Brain microvascular endothelial cell (primary cell): ENCODE measurements at places on chromosomes 2 and 18.

- no peak for DNase-seq
Measured at GRCh38 chr2:187855689-187856088, 301.5 kb upstream of the TFPI start.

- no peak for DNase-seq
Measured at GRCh38 chr2:127586136-127586535, 50.7 kb downstream of the MYO7B start.

GRCh38 chr2:47520825-47521665, 118.1 kb downstream of the MSH2 start:
- peak; percentile 34 for DNase-seq

DNA sequence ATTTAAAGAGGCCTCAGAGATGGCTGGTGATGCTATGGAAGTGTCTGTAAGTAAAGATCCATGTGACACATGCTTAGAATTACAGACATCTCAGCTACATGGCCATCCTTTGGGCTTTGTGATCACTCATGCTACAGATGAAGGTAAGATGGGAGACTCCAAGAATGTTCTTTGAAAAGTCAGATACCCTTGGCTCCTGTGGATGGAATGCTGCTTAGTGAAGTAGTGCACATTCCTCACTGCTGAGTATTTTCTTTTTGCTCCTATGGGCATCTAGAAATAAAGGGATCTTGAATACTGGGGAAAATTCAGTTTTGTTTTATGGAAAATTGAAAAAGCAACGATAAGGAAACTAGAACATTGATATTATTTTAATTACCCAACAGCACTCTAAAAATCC, 55.2 kb upstream of the REV1 start:
- DNase-seq, result peak; percentile 14

GRCh38 chr18:62030091-62030985, 137.5 kb upstream of the RNF152 start:
- DNase-seq, result no peak

DNA sequence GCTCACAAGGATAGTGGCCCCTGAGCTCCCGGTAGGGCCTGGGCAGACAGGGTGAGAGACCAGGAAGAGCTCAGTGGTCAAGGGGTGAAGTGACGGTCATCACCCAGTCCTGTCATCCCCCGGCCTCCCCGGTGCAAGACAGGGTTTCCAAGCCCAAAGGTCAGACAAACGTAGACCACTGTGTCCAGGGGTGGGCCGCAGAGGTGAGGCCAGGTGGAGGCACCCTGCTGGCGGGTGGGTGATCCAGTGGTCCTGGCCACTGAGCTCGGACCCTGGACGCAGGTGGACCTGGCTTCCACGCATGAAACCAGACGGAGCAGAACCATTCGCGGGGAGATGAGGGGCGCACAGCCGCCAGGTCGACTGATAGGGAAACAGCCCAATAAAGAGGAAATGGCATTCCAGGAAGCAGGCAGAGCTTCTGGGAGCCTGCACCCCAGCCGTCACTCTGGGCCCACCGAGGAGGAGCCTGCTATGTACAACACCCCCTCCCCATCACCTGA, 14.4 kb upstream of the SNED1 start:
- no peak for DNase-seq

DNA sequence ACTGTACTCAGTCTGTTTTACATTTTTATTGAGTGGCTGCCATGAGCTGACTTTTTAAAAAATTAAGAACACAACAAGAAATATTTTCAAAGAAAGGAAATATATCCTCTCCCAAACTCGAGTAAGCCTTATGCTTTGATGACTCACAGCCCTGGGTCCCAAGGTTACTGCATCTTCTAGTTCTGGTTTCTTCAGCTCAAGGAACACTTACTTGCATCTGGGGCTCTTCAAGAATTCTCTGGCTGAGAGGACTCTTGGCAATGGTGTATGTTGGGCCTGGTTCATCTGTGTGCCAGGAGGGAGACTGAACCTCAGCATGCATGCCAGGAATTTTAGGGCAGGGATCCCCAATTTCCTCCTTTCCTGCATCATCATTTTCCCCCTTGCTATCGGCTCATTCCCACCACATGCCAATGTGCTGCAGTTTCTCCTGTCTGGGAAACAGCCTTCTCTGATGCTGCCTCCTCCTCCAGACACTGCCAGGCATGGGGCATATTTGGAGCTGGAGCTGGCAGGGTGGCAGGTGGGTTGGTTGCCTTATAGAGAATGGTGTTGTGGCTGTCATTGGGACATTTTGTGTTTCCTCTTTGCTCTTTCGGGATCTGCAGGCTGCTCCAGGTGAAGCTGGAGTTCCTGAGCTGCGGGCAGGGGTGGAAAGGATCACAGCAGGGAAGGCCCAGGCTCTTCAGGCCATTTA, 192.2 kb upstream of the HS6ST1 start:
- peak; percentile 24 for DNase-seq

DNA sequence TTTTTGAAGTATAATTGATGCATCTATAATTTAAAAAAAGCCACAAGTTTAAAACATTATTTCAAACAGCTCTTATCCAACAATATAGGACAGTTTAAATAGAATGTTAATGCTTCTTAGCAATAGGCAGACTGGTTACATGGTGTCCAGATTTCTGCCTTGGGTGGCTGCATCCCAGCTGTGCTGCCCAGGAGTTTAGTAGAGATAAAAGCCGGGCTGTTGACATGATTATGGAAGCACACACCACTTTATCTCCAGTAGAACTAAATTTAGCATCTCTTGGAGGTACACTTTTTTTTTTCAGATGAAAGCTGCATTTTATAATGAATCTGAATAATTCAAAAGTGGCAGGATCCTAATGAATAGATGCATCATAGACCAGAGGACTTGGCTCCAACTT, 309.7 kb downstream of the PLCL1 start:
- DNase-seq, result no peak

- DNase-seq, result no peak
Measured at GRCh38 chr18:24584813-24585212, 124.4 kb downstream of the HRH4 start.

GRCh38 chr2:178413472-178414265, 37.3 kb downstream of the PRKRA start:
- DNase-seq, result peak; percentile 74

GRCh38 chr2:204255071-204255470, 290.2 kb upstream of the PARD3B start:
- DNase-seq, result no peak
